ENCODE measurements at places on chromosomes 1 and 21. TPM values are rescaled to one million over a fixed set of nuclear protein-coding genes. Genes with fewer than 3 reads are reported as not detected.

GRCh38 chr1:81550753-81551152 lies 250.0 kb upstream of the ADGRL2 start:
- peaks cover 11% of the 10 kb centered on the region for H3K4me1 ChIP-seq
- H3K27me3 ChIP-seq: no peaks in the 10 kb centered on the region
- no peak overlapping the region for H3K27ac ChIP-seq
- DNase-seq: no peak
- H3K36me3 ChIP-seq: no peaks in the 10 kb centered on the region

GRCh38 chr1:67468066-67468718 lies 38.0 kb upstream of the SERBP1 start:
- H3K36me3 ChIP-seq: no peaks in the 10 kb centered on the region
- no peaks in the 10 kb centered on the region for H3K27me3 ChIP-seq
- DNase-seq: no peak
- H3K27ac ChIP-seq: no peak overlapping the region

DNA sequence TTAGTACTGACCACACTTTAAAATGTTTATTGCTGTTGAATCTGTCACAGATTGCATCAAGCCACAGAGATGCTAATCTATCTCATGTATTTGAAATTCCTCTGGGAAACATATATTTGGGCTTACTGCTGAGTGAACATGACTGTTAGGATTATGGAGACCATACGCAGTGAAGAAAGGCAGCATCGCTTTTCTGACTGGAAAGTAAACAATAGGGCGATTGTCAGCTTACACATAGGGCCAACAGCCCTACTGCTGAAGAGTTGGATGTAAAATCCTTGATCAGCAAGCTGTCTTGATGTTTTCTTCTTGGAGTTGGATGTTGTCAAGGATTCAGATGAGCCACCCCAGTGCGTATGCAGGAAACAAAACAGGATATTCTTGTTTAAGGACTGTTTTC lies 368.7 kb upstream of the ADGRL2 start:
- no peaks in the 10 kb centered on the region for H3K36me3 ChIP-seq
- peak overlapping the region; percentile 24 for H3K27ac ChIP-seq
- peaks cover 20% of the 10 kb centered on the region for H3K4me1 ChIP-seq
- H3K27me3 ChIP-seq: no peaks in the 10 kb centered on the region
- DNase-seq: no peak
- no peak overlapping the region for H3K4me3 ChIP-seq

GRCh38 chr1:46003315-46003714 lies 129.1 kb downstream of the PIK3R3 start:
- H3K36me3 ChIP-seq: peaks cover 3% of the 10 kb centered on the region
- DNase-seq: peak; percentile 24
- no peak overlapping the region for H3K27ac ChIP-seq
- no peaks in the 10 kb centered on the region for H3K27me3 ChIP-seq
- H3K4me3 ChIP-seq: no peak overlapping the region
- H3K4me1 ChIP-seq: peaks cover 5% of the 10 kb centered on the region

DNA sequence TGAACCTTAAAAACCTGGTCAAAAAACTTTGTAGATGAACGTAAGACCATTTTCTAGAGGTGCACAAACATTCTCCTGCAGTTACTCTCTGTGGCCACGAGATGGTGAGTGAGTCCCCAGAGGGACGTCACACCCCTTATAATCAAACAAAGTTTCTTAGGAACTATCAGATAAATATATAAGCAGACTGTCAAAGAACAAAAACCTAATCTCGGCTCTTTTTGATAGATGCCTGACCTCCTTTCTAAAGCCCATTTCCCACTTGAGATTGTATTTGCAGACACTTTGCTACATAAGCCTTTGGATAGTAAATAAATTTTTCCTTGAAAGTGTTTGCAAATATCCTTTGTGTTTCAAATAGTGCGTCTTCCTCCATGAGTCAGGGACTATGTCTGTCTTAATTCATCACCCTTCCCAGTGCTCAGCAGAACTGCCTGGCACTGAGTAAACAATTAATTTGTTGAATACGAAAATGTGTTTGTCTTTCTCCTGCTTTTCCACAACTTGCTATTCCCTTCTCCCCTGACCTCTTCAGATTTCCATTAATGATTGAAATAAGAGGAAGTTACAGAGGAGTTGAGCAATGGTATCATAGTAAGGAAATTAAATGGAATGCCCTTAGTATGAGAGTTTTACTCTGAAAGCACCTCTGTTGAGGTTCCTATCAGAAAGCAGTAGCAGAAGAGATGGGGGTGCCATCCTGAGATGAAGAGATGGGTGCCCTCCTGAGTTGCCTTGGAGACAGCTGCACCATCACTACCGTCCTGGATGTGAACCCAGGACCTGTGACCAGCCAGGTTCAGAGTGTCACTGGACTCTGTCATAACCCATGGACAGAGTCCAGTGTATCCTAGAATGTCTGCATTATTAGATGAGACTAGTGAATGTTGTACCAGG lies 57.8 kb upstream of the RAVER2 start:
- DNase-seq: no peak
- H3K27ac ChIP-seq: no peak overlapping the region
- no peaks in the 10 kb centered on the region for H3K27me3 ChIP-seq
- no peak overlapping the region for H3K4me3 ChIP-seq

- peak; percentile 35 for DNase-seq
- H3K4me1 ChIP-seq: no peaks in the 10 kb centered on the region
- no peak overlapping the region for H3K4me3 ChIP-seq
- H3K36me3 ChIP-seq: no peaks in the 10 kb centered on the region
Observed at GRCh38 chr1:223233410-223234169, 90.5 kb upstream of the TLR5 start.

- H3K27me3 ChIP-seq: no peaks in the 10 kb centered on the region
- no peak for DNase-seq
- H3K36me3 ChIP-seq: no peaks in the 10 kb centered on the region
- no peak overlapping the region for H3K4me3 ChIP-seq
- no peak overlapping the region for H3K27ac ChIP-seq
Observed at GRCh38 chr1:56235909-56236510, 343.4 kb downstream of the PLPP3 start.

GRCh38 chr1:222620566-222620965 lies 2.7 kb downstream of the MIA3 start:
- no peak for DNase-seq
- H3K27me3 ChIP-seq: no peaks in the 10 kb centered on the region
- H3K4me1 ChIP-seq: peaks cover 4% of the 10 kb centered on the region
- no peak overlapping the region for H3K4me3 ChIP-seq
- H3K36me3 ChIP-seq: no peaks in the 10 kb centered on the region

DNA sequence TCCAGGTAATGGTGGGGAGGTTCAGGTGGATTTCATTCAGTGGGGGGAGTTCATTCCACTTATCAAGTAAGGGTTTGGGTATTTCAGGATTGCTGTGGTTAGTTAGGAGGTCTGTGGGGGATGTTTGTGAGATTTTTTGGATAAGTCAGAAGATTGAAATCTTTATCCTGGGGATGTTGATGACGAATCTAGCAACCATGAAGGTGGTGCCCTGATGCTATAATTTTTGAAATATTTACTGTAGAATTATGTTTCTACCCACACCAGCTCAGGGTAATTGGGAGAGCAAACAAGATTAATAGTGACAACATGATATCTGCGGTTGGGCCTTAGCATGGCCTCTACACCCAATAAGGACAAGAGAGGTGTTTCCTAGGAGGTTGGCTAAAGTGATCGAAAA lies 28.3 kb downstream of the SUCO start:
- no peak overlapping the region for H3K4me3 ChIP-seq
- H3K27me3 ChIP-seq: no peaks in the 10 kb centered on the region
- H3K27ac ChIP-seq: no peak overlapping the region
- no peak for DNase-seq
- peaks cover 38% of the 10 kb centered on the region for H3K36me3 ChIP-seq

DNA sequence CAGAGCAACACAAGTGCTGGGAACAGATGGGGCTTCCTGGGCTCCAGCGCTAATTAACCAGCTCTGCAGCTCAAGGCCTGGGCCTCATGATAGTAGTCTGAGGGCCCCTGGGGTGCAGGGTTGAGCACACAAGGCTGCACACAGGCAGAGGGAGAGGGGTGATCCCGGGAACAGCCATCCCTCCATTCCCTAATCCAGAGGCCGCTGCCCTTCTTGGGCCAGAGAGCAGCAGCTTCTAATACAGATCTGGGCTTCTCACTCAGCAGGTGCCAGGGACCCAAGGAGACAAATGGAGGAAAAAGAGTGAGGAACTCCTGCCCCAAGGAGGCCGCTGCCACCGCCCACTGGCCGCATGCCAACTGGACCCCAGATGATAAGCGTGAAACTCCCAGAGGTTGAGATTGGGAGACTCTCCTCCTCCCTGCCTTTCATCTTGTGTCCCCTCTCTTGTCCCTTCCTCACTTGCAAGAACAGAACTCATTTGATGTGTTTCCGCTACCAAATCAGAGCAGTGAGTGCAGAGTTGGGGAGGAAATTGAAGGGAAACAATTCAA lies 58.0 kb upstream of the IFNAR2 start:
- H3K27me3 ChIP-seq: no peaks in the 10 kb centered on the region
- H3K36me3 ChIP-seq: no peaks in the 10 kb centered on the region
- H3K4me3 ChIP-seq: no peak overlapping the region

DNA sequence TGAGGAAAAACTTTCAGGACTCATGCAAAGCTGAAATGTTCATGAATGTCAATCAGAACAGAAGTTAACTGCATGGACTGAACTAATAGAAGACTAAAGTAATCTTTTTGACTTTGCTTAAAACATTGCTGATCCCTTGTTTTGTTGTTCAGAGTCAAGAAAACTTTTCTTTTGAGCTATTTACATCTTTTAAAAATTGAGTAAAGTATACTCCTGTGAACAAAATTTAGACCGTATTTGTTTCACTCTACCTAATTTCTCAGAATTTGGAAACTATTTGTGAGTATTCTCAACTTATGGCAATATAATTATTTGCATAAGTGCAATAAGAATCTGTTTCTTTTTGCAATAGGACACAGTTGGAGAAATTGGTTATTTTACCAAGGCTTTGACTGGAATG lies 41.1 kb downstream of the INPP5B start:
- H3K27me3 ChIP-seq: no peaks in the 10 kb centered on the region
- H3K36me3 ChIP-seq: no peaks in the 10 kb centered on the region
- H3K4me1 ChIP-seq: no peaks in the 10 kb centered on the region

DNA sequence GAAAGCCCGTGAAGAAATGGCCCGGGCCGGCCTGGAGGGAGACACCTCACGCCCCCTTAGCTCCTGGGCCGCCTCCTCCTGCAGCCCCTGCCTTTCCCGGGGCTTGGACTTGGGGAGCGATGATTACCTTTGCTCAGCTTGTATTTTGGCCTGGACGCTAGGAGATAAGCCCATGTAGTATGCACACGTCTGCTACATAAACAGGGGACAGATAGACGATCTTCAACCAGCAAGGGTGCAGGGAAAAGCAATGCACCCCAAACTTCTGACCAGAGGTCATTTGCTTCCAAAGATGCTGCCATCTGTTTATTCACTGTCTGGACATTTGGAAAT lies 936 bp downstream of the TP73 start:
- peak overlapping the region; percentile 55 for H3K4me3 ChIP-seq
- DNase-seq: no peak
- H3K27me3 ChIP-seq: peaks cover 71% of the 10 kb centered on the region
- peaks cover 5% of the 10 kb centered on the region for H3K4me1 ChIP-seq
- H3K27ac ChIP-seq: no peak overlapping the region

DNA sequence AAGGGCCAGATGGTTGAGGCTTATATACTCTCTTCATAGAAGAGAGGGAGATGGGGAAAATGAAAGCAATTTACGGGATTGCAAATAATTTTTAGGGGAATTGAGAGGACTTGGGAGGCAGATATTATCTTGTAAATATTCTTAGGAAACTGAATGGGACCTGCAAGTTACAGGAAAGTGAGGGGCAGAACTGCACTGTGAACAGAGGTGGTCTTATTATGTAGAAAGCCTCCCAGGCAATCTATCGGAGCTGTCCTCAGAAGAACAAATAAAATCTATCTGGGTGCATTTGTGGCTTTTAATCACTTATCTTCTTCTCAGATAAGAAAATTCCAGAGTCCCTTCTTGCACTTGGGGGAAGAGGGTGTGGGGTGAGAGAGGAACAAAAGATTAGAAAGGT lies 223.5 kb downstream of the RHOU start:
- no peak for DNase-seq
- no peaks in the 10 kb centered on the region for H3K36me3 ChIP-seq
- no peak overlapping the region for H3K4me3 ChIP-seq
- H3K4me1 ChIP-seq: no peaks in the 10 kb centered on the region
- no peaks in the 10 kb centered on the region for H3K27me3 ChIP-seq

DNA sequence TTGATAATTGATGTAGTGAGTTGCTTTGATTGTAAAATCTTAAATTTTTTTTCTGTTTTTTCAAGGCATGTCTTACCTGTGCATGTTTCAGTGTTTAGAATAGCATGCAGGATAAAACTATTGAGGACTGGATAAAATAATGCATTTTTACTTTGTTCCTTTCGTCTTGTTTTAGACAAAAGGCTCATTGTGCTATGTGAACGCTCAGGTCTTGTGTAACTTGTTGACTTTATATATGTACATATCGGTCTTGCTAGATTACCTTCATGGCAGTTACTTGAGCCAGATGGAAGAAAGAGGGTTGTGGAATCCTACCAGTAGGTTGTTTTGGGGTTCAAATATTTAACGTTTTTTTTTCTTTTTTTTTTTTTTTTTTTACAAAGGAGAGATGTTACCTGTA lies 7.0 kb downstream of the NFIA start:
- H3K27me3 ChIP-seq: peaks cover 11% of the 10 kb centered on the region
- H3K4me1 ChIP-seq: peaks cover 5% of the 10 kb centered on the region
- H3K36me3 ChIP-seq: no peaks in the 10 kb centered on the region
- DNase-seq: no peak
- H3K4me3 ChIP-seq: no peak overlapping the region

- DNase-seq: no peak
- H3K4me1 ChIP-seq: peaks cover 9% of the 10 kb centered on the region
- H3K27ac ChIP-seq: no peak overlapping the region
Observed at GRCh38 chr1:162151900-162152829, 82.7 kb downstream of the NOS1AP start.

DNA sequence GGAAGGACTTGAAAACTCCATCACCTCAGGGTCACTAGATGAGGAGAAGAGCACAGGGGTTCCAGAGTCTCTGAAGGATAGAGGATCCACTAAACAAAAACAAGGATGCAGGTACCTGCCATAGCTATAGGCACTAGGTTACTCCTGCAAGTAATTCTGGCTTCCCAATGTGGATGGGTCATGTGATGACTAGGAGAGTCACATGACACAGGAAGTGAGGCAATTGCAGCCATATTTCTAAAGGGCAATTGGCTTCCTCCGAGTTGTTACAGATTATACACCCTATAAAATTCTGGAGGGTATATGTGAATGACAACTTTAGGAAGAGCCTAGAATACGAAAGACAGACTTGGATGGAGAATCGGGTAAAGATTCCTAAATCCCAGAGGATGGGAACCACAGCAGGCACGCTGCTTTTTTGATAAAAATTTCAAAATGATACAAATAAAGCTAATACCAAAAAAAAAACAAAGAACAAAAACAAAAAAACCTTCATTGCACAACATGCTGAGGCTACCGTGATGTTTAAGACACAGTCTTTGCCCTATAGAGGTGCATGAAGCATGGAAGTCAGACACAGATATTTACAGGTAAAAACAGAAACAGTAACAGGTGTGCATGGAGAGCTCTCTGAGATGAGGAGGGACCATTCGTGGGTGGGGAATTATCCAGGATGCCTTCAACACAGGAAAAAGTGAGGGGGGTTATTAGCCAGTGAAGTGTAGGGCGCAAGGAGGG lies 10.5 kb downstream of the MTX1 start:
- no peak for DNase-seq
- no peaks in the 10 kb centered on the region for H3K27me3 ChIP-seq
- H3K27ac ChIP-seq: no peak overlapping the region
- H3K4me1 ChIP-seq: no peaks in the 10 kb centered on the region
- no peak overlapping the region for H3K4me3 ChIP-seq

The C8B gene
- total RNA-seq: not detected

The ERICH3 gene
- total RNA-seq: not detected

The DMBX1 gene
- 0.30 TPM for total RNA-seq

The MROH9 gene
- not detected for total RNA-seq

The SLC30A2 gene
- not detected for total RNA-seq

The TMPRSS15 gene
- not detected for total RNA-seq

The CCDC24 gene
- total RNA-seq: 11.2 TPM

The SHISA4 gene
- total RNA-seq: 7.8 TPM

The SYT2 gene
- total RNA-seq: 11.0 TPM

The IVL gene
- total RNA-seq: not detected
